GM04503 (cell line): ENCODE measurements at places on chromosomes 4 and X.

DNA sequence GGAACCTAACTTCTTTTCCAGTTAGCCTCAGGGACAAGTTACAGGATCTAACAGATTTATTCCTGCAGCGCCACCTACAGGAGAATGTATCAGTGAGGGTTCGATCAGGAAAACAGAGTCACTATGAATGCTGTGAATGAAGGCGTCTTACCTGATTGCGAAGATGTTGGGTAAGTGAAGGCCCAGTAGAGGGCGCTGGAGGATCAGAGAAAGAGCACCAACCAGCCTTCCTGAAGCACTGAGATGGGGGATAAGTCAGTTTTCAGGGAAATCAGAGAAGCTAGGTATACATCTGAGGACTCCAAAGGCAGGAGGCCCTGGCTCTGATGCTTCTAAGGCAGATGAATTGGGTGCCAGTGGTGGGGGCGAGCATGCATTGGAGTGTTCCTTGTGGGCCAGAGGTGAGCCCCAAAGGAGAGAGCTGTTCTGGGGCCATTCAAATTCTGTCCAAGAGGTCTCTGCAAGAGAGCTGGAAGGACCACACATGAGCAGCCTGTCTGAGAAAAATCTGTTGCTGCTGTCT lies 169.9 kb upstream of the AADAT start:
- DNase-seq = peak; percentile 34

DNA sequence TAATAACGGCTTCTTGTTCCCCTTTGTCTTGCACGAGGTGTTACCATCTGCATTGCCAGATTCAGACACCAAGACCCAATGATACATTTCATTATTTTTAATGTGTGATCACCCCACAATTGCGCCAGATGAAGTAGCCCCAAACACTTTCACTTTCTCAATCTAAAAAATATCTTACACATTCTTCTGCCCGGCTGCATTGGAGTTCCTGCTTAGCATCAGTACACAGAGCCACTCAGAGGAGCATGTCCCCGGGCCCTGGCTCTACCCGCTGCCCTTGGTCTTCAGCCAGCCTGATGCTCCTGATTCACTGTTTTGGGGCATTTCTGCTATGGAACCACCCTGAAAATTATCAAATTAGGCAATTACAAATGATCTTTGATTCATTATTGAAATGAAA lies 66.0 kb upstream of the TENM3 start:
- DNase-seq = no peak

DNA sequence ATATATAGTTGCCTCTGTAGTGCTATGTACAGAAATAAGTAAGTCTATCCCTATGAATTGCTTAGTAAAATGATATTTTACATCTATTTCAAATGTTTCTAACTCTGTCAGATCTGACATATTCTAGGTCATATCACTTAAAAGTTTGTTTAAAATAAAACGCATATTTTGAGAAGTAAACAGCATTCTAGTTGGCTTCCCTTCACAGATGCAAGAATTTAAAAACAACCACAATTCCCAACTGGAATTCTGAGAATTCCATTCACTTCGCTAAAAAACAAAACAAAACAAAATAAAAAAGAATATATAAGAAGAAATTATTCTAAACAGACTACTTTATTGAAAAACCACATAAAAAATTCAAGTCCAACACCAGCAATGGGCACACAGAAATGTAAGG lies 126.0 kb downstream of the PPP3CA start:
- no peak for DNase-seq

DNA sequence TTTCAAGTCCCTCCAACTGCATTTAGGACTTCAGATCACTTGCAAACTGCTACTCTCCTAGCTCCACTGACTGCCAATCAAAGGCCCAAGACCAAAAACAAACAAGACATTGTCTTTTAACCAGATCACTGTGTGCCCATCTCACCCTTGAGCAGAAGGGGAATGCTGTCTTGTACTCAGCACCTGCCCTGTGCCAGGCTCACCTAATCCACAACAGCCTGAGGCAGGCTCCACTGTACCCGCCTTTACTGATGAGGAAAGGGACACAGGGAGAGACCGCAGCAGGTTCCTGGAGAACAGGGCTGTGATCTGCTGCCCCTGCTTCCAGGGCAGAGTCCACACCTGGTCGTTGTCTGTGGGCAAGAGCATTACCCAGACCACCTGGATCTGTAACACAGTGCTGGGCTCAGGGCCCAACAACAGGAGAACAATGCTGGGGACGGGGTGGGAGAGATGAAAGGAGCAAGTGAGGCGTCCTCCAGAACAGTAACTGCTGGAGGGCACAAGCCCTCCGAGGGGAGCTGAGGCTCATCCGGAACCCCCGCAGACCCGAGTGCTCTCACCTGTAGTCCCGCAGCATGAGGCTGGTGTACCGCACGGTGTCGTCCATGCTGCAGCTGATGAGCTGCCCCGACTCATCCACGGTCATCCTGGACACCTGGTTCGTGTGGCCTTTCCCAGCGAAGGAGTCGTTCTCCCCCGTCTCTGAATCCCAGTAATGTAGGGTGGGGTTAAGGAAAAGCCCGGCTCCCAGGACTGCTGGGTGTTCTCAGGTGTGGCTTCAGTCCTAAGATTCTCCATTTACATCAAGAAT lies 33.9 kb downstream of the WDR1 start:
- DNase-seq = no peak

GRCh38 chr4:173934933-173935620 lies 348.4 kb downstream of the FBXO8 start:
- no peak for DNase-seq

GRCh38 chrX:9902656-9903055 lies 64.5 kb upstream of the CLDN34 start:
- DNase-seq = no peak

DNA sequence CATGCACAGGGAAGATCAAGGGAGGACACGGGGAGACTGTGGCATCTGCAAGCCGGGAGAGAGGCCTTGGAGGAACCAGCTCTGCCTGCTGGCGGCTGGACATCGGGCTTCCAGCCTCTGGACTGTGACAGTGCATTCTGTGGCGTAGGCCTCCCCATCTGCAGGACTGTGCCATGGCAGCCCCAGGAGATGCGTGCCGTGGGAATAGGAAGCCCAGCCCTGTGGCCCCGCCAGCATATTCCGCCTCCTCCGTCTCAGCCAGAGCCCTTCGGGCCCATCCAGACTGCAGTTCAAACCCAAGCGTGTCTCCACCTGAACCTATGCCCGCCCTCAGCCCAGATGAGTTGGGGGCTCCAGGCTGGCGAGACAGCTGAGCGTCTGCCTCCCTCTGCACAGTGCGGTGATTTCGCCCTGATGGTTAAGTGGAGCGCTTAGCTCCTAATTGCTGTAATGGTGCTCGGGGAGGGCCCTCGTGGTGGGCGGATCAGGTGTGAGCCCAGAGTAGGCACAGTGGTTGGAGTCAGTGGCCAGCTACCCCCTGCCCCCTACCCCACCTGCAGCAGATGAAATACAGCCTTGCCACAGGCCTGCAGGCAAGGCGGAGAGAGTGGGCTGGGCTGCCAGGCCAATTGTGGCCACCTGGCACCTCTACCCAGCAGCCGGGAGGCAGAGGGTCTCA lies 133.9 kb downstream of the HMX1 start:
- DNase-seq = no peak

GRCh38 chr4:135949931-135950330 lies 1582.4 kb downstream of the PCDH18 start:
- no peak for DNase-seq

DNA sequence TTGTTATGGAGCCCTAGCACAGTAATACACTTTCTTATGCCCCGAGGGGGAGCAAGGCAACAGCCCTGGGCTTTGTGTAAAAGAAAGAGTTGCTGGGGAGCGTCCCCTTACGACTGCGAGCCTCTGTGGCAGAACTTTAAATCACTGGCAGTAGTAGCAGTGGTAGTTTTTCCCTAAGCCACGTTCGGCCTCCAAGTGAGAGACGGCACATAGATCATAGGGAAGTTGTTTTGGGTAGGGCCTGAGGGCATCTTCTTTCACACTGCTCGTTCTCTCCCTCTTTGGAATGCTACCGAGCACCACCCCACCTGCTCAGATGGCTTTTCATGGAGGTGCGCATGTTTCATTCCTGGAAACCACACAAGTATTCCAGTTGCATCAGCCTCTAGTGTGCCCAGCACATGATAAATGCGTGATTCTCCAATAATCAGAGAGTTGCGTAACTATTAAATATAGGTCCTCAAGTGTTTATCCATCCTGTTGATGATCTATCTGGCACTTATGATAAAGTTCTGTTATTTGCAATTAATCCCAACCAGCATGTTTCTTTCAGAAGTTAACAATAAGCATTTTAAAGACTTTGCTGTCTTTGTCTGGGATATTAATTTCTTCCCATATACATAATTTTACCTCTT lies 7.0 kb upstream of the SYNPO2 start:
- no peak for DNase-seq

- no peak for DNase-seq
Measured at GRCh38 chr4:182074810-182075209, 168.4 kb upstream of the TENM3 start.

DNA sequence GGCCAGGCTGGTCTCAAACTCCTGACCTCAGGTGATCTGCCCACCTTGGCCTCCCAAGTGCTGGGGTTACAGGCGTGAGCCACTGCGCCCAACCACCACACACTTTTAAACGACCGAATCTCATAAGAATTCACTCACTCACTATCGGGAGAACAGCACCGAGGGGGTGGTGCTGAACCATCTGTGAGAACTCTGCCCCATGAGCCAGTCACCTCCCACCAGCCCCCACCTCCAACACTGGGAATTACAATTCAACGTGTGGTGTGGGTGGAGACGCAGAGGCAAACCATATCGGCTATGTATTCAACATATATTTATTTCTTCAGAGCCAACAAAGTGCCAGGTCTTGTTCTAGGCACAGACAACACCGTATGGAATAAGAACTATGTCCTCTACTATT lies 3.6 kb downstream of the TLR3 start:
- DNase-seq = no peak

- no peak for DNase-seq
Measured at GRCh38 chr4:173698557-173699262, 168.7 kb upstream of the HAND2 start.

GRCh38 chrX:132480581-132481203 lies 8.1 kb downstream of the MBNL3 start:
- peak; percentile 62 for DNase-seq

DNA sequence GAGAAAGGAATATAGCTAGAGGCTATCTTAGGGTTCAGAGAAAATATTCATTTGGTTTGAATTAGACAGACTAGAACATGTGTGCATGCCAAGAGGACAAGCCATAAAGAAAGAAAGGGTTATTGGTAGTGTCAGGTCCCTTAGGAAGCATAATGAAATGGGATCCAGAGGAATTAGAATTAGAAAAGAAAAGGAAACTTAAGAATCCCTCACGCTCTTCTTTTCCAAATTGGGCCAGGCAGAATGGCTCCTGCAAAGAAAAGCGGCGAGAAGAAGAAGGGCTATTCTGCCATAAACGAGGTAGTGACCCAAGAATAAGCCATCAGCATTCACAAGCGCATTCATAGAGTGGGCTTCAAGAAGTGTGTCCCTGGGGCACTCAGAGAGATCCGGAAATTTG lies 4.9 kb upstream of the ABCG2 start:
- DNase-seq = no peak

- no peak for DNase-seq
Measured at GRCh38 chrX:131441033-131441432, 102.8 kb upstream of the OR13H1 start.

DNA sequence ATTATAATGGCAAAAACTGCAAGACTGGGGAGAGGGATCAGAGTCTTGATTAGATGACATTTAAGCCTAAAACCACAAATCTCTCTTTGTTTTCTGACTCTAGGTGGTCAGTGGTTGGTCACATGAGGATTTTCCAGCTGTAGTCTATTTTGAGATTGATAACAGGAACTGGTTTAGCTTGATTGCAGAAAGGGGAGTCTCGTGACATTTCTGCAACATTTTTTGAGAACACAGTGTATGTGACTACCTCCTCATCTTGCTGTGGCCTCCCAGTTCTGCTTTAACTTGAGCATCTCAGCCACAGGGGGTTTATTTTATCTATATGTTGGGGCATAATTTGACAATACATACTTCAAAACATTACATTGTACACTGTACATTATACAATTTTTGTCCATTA lies 726.4 kb upstream of the MAGEB2 start:
- DNase-seq = no peak

- DNase-seq = no peak
Measured at GRCh38 chr4:14829795-14830194, 172.5 kb upstream of the CPEB2 start.

DNA sequence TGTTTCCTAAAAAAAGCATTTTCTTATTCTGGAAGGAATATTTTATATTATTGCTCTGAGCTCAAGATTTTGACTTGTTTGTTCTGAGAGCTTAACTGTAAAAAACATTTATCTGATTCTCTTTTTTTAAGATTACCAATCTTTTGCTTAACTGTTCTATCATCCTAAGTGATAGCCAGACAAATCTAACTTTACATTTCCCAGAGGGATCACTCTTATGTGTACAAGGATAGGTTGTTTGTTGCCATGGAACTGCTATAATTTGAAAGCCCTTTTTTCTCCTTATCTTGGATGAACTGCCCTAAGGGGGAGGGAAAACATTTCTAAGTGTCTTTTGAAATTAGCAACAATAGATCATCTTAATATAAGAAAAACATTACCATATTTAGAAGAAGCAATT lies 494.7 kb downstream of the TRAM1L1 start:
- DNase-seq = no peak

GRCh38 chrX:56757327-56757726 lies 28.3 kb downstream of the NBDY start:
- DNase-seq = no peak

DNA sequence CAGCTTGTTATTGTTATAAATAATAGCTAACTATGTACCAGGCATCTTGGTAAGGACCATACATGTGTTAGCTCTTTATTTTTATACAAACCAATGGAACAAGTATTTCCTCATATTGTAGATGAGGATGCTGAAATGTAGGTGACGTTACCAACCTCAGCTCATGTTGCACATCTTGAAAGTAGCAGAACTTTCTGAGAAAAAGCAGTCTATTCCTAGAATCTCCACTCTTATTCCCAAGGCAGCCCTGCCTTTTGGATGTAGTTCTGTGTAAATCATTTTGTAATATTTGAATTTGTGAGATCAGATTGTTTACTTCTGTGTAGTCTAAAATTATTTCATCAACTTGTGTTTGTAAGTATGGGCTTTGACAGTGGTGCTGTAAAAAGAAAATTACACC lies 5.3 kb downstream of the FHDC1 start:
- no peak for DNase-seq

DNA sequence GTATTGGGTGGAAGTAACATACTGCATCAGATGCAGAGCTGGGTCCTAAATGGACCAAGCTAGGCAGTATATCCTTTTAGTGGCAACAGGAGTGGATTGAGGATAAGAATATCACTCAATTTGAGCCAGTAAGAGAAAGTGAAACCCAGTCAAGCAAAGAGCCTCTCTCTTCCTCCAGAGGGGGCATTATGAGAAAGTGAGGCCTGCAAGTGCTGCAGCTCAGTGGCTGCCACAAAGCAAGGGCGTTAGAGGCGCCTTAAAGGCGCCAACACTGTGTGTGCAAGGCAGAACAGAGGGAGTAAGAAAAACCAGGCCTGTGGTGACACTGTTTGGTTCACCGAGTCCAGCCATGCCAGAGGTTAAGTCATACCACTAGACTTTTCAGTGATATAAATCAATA lies 17.5 kb downstream of the STX18 start:
- DNase-seq = no peak
